ENCODE measurements at places on chromosomes 1 and 21. TPM values are rescaled to one million over a fixed set of nuclear protein-coding genes. Genes with fewer than 3 reads are reported as not detected.

Gene WNT2B
- 33.5 TPM for total RNA-seq

Gene KRTAP12-3
- not detected for total RNA-seq

Gene KLF17
- not detected for total RNA-seq

DNA sequence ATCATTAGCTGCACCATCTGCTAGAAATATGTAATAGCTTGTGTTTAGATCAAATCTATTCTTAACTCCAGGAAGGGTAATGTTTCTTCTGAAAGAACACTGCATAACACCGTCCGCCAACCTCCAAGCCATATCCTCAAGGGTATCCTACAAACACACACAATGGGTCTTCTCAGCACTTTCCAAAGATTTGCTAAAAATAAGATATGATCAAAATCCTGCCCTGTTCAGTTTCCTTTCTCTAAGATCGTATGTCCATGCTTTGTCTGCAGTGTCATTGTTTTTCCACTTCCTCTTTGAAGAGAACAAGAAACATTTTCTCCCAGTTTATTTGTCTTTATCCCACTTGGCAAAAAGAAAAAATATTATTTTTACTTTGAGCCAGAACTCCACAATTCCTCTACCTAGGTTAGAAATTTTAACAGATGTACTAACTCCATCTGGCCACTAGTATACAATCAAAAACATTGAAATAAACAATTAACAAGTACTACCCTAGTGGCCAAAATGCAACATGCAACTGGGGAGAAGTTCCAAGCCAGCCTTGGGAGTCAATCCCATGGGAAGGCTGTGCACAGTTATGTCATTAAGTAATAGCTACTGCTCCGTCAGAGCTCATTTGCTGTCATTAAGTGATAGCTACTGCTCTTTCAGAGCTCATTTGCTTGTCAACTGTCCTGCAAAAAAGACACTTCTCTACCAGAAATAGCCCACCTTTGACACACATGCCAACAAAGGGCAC is 37.8 kb downstream of the FRRS1 start:
- no peak for DNase-seq

DNA sequence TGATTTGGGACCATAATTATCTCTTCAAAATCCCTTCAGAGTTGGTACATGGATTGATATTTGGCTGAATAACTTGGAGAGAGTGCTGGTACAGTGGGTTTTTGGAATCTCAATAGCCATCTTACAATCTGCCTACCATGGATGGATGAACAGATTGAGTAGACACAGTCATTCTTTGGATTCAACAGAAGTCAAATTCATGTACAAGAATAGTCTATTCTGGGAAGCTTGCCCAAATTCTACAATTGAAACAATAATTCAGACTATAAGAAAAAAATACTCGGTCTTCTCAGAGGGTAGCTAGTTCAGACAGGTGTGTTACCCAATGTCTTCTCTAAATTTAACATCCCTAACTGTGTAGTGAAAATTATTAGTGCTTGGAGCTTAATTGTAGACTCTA is 574.0 kb downstream of the LRRIQ3 start:
- DNase-seq, result no peak

GRCh38 chr1:173420330-173420806 is 56.8 kb upstream of the PRDX6 start:
- peak; percentile 67 for DNase-seq
